ENCODE measurements at places on chromosomes 3 and 15. TPM values are rescaled to one million over a fixed set of nuclear protein-coding genes. Genes with fewer than 3 reads are reported as not detected.

PLOD2 gene
- 29.6 TPM for polyA plus RNA-seq

ALG3 gene
- polyA plus RNA-seq: 17.8 TPM

THPO gene
- polyA plus RNA-seq: 0.98 TPM

SLC38A3 gene
- polyA plus RNA-seq: 1.6 TPM
